ENCODE measurements at places on chromosomes 7 and 10.

- no peak for DNase-seq
Measured at GRCh38 chr10:121032460-121032859, 181.3 kb downstream of the WDR11 start.

DNA sequence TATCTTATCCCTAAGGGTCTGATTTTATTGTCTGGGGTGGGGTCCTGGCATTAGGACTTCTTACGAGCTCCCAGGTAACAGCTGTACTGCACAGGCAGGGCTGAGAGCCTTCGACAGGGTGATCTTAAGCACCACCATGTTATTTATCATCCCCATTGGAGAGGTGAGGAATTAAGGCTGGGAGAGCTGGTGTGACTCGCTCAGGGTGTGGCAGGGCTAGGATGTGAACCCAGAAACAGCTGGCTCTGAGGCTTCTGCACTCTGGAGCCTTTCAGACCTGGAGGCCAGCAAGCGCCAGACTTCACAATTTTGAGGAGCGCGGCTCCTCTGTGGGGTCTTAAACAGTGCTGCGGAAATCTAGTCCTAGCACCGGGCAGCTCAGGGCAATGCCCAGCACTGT, 27.4 kb upstream of the NDST2 start:
- DNase-seq, result no peak

- no peak for DNase-seq
Measured at GRCh38 chr7:73994023-73994422, 34.0 kb upstream of the ELN start.

DNA sequence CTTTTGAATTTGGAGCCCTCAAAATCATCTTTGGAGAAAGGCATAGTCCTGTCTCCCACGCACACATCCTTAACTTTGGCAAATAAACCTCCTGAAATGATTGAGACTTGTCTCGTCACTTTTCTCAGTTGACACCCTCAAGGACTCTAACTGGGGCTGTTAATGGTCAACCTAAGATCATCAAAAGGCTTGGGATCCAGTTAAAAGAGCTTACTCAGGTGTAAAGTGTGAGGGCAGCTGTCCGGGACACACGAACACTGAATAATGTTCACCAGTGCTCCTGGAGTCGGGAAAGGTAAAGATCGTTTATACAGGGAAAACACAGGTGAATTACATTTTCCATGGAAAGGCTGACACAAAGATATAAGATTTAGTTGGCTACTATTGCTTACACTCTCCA, 84.7 kb downstream of the PAXIP1 start:
- no peak for DNase-seq

GRCh38 chr10:123635131-123635530, 31.0 kb upstream of the GPR26 start:
- no peak for DNase-seq

DNA sequence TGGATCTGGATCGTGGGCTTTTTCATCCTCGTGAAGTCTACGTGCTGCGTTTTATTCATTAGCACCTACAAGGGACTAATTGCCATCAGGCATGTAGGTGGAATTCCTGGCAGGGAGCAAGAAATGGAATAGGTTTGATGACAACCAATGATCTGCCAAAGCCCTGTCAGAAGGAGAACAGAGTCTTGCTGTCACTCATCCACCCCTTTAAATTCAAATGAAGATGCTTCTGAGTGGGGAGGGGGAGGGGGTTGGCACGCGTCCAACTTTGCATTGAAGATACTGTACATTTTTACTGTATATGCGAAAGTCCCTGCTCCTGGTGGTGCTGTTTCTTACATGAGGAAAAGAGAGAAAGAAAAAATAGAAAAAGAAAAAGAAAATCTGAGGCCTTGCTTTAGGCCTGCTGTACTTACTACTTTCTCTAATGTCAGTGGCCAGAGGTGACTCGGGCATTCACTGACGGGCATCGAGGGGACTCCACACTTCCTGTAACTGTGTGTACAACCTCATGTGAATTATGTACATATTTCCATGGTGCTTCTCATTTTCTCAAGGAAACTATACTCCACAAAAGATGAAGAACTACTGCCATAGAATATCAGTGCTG, 569.1 kb downstream of the INHBA start:
- no peak for DNase-seq

DNA sequence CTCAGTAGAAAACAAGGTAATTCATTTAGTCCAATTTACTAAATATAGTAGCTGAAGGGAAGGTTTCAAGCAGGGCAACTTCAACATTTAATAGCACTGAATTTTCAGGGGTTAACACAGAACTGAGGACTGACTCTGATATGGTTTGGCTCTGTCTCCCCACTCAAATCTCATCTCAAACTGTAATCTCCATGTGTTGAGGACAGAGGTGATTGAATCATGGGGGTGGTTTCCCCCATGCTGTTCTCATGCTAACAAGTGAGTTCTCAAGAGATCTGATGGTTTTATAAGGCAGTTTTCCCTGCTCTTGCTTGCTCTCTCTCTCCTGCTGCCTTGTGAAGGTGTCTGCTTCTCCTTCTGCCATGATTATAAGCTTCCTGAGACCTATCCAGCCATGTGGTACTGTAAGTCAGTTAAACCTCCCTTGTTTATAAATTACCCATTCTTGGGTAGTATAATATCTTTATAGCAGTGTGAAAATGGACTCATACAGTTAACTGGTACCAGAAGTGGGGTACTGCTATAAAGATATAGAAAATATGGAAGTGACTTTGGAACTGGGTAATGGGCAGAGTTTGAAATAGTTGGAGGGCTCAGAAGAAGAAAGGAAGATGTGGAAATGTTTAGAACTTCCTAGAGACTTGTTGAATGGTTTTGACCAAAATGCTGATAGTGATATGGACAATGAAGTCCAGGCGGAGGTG, 9.8 kb upstream of the UMAD1 start:
- DNase-seq, result no peak

- DNase-seq, result no peak
Measured at GRCh38 chr10:11035301-11035991, 17.8 kb downstream of the CELF2 start.

GRCh38 chr7:18457832-18458231, 37.7 kb upstream of the HDAC9 start:
- DNase-seq, result no peak

- DNase-seq, result no peak
Measured at GRCh38 chr10:123766761-123767160, 100.6 kb downstream of the GPR26 start.

DNA sequence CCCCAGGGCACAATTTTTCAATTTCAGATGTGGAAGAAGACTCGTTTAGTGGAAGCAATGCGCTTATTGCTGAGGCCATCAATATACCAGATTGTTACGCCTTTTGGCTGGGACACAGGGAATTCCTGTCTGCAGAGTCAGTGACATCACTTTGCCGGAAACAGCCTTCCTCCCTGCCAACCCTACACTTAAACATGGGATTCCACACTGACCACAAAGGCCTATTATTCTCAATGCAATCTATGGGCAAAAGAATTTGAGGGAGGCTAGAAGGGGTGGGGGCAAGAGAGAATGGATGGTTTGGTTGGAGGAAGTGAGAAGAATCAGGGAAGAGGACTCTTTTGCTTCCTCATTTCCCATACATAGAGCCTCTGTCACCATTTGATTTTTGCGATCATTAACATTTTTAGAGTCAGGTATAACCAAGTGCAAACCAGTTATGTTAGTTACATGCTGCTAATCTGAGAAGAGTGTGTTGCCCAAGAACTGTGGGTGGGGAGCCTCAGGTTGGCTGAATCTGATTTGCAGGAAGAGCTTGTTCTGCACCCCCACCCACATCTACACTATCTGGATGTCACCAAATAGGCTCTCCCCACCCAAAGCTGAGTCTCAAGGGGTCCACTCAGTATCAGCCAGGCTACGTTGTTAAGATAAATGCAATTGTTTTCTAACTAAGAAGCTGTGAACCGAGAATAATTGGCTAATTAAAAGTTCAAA, 58.2 kb downstream of the ENTPD1 start:
- no peak for DNase-seq

GRCh38 chr10:94075506-94075905, 81.8 kb downstream of the PLCE1 start:
- no peak for DNase-seq
